ENCODE measurements at places on chromosomes 12 and 14.
A peak's percentile ranks its signal among the peaks of the same experiment; 100 is the strongest.

DNA sequence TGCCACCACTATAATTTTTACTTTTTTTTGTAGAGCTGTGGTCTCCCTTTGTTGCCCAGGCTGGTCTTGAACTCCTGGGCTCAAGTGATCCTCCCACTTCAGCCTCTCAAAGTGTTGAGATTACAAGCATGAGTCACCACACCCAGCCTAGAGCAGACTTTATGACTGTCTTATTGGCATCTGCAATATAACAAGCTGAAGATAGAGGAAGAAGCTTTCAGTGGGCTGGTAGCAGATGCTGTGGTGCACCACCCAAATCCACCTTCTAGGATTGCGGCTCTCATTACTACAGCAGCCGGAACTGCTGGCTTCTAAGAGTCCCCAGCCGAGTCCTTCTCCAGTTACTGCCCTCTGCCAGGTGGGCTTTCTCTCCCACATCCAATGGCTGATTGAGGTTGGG is 7.6 kb upstream of the STK38L start:
- no peak for DNase-seq

DNA sequence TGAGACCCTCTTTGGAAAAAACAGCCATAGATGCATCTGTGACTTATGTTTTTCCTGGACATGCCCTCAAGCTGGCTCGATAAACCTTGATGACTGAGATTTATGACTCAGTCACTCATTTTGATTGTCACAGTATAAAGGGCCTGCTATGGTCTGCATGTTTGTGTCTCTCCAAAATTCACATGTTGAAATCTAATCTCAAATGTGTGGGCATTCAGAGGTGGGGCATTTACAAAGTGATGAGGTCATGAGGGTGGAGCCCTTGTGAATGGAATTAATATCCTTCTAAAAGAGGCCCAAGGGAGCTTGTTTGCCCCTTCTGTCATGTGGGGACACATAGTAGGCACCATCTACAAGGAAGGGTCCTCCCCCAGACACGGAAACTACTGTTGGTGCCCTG is 372.9 kb downstream of the APAF1 start:
- no peak for DNase-seq

- DNase-seq: no peak
These were observed 28.8 kb upstream of the CEP83 start for GRCh38 chr12:94488463-94488862.

GRCh38 chr14:85463512-85463911 is 66.4 kb upstream of the FLRT2 start:
- DNase-seq: no peak

GRCh38 chr14:101116065-101116464 is 212.5 kb upstream of the RTL1 start:
- no peak for DNase-seq

DNA sequence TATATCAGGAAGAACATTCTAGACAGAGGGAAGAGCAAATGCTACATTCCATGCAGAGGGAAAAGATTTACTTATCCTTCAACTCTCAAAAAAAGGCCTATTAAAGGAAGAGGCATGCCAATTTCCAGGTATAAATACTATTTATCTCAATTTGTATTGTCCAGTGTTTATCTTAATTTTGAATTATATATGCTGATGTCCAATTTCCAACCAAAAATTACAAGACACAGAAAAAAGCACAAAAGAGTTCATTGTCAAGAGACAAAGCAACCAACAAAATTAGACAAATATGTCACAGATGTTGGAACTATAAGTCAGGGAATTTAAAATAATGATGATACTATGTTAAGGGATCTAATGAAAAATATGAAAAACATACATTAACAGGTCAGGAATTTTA is 286.6 kb upstream of the SFSWAP start:
- DNase-seq: no peak

DNA sequence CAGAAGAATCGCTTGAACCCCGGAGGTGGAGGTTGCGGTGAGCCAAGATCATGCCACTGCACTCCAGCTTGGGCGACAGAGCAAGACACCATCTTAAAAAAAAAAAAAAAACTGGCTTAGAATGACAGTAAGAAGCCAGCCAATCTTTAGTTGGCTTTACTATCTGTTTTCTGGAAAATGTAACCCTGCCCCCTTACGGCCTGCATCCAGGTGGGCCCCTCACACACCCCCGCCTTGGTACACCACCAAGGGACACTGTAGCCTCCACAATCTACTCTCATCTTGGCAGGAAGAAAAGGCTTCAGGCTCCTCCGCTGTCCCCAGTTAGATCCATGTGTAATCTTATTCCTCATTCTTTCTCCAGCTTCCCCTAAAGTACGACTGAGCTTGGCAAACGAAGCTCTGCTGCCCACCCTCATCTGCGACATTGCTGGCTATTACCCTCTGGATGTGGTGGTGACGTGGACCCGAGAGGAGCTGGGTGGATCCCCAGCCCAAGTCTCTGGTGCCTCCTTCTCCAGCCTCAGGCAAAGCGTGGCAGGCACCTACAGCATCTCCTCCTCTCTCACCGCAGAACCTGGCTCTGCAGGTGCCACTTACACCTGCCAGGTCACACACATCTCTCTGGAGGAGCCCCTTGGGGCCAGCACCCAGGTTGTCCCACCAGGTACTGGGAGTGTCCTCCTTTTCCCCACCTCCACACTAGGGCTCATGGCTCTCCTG is 6.6 kb downstream of the TAPBPL start:
- DNase-seq: no peak

GRCh38 chr14:96391293-96392118 is 422 bp upstream of the AK7 start:
- peak; percentile 78 for DNase-seq

- no peak for DNase-seq
These were observed 302.5 kb upstream of the AMIGO2 start for GRCh38 chr12:47382305-47382704.

DNA sequence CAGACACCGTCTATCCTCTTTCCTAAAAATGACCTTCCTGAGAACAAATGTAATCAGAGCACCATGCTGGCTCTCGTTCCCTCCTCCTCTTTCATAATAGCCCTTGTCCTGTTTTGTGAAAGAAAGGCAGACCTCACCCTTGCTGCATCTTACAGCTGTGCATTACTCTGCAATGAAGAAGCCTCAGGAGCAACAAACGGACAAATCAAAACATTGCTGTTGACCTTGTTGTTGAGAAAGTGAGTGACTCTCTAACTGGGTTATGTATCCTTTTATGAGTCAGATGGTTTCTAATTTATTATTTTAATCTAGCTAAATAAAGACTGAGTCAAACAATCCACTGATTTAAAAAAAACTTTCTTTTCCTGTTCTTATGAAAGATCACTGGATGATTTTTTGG is 180.9 kb downstream of the RPS29 start:
- no peak for DNase-seq

DNA sequence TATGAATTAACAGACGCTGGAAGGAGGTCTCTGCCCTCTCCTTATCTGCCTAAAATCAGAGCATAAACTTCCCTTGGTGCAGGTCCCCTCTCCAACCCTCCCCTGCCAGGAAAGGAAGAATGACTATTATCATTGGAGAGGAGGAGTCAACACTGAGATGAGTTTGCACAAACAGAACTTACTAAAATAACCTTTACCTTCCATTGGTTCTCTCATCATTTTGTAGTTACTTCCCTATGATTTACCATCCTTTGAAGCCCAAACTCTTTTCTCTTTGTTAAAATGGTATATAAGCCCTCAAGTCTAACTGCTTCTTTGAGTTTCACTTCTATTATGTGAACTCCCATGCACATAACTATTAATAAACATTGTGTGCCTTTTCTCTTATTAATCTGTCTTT is 64.2 kb upstream of the EEA1 start:
- no peak for DNase-seq

- no peak for DNase-seq
These were observed 42.8 kb downstream of the HNRNPC start for GRCh38 chr14:21226467-21226866.

GRCh38 chr12:14260011-14260993 is 105.2 kb upstream of the ATF7IP start:
- peak; percentile 53 for DNase-seq

DNA sequence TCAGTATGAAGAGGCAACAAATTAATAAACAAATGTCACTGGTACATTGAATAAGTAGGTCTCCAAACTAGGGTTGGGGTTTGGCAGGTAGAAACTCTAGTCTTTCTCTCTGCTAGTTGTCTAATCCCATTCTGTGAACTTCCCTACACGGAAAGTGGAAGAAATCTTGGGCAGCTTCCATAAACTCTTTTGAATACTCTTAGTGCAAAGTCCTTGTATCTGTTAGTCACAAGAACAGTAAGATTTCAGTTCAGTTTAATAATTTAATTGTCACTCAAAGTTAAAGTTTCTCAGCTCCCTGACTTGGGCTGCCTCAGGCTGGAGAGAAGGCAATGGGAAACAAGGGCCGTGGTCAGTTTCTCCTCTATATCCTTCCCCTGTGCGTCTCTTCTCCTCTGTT is 135.4 kb upstream of the MDM1 start:
- no peak for DNase-seq

DNA sequence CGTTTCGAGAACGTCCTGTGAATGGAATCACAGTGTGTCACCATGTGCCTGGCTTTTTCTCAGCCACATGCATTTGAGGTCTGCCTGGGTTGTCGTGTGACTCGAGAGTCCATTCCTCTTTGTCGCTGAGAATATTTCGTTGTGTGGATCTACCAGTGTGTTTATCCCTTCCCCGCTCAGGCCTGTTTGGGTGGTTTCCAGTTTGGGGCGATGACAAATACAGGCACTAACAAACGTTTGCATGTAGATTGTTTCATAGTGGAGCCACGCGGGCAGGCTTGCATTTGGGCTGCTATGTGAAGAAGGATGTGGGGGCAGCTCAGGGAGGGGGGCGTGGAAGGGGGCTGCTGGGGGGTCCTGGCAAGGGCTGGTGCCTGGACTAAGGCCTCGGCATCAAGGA is 14.1 kb downstream of the RIN3 start:
- no peak for DNase-seq

DNA sequence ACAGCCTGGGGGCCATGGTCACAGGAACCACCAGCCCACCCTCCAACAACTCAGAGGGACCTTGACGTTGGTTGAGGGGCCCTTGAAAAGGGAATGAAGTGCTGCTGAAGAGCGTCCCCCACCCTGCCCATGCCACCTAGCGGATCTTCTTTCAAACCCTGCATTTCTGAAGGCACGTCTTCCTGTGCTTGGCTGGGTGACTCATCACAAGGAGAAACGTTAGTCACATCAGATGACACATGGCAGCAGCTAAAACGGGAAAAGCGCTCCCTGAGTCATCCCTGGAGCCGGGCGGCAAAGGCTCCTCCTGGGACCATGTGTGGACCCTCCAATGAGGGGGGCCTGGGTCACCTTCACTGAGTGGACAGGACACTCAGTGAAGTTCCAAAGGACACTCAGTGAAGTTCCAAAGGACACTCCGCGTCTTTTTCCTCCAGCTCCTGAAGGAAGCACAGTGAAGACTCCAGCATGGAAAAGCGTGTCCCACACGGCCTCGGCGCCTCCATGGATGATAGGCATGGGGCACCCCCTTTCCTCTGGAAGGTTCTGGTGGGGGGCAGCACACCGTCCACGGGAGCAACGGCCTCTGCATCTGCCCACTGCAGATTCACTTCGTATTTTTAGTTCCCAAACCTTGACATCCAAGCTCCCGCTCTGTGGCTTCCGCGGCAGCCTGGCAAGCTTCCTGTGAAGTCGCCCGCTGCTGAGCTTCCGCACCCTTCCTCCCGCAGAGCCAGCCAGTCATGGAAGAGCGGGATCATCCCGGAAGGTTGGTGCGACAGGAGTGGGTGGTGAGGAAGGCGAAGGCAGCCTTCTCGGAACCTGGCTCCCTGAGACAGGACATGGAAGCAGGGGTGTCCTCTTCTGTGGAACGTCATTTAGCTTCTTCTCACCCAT is 383.4 kb downstream of the VRK1 start:
- DNase-seq: no peak

DNA sequence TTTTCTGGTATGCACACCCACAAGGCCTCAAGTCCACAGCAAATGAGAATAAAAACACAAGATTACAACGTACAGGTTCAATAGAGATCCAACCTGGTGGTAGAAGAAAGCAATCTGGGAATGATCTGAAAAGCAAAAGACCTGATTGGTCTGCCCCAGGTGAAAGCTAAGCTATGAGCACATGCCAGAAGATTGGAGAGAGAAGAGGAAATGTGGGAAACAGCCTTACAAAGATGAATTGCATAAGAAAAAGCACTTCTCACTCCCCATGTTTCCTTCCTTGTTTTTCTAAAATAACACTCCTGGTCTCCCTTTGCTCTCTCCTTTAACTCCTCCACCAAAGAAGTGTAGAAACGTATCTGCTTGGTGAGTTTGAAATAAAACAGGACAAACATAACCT is 77.3 kb upstream of the ANO6 start:
- DNase-seq: no peak

DNA sequence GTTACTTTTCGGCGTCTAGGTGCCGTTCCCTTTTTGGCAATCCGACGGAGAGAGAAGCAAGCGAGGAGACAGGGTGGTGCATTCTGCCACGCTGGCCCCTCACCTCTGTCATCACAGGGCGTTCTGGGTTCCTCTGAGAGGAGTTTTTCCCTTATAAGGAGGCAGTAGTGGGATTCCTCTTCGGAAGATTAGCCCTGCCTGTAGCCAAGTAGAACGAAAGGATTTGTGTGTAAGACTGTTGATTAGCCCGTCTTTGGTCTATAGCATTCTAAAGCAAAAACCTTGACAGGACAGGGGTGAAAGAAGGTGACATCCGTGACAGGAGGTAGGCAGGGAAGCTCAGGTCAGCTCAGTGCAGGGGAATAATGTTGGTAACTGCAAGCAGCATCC is 9.1 kb upstream of the NEMF start:
- DNase-seq: no peak

- DNase-seq: no peak
These were observed 50.7 kb downstream of the TPCN1 start for GRCh38 chr12:113271853-113272561.

GRCh38 chr14:32709027-32709426 is 229.7 kb upstream of the NPAS3 start:
- DNase-seq: no peak

DNA sequence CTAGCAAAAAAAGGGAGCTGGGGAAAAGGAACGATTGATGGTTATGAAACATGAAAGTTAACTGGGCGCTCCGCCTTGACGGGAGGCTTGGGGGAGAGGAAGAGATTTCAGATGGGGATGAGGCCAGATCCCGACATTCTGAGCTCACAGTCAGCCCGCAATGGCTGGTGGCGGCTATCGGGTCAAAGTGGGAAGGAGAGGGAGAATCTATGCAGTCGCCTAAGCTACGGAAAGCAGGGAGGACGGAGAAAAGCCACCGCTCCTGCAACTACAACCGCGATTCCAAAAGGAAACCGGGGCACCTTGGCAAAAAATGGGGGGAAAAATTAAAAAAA is 502 bp downstream of the MPHOSPH9 start:
- DNase-seq: no peak

DNA sequence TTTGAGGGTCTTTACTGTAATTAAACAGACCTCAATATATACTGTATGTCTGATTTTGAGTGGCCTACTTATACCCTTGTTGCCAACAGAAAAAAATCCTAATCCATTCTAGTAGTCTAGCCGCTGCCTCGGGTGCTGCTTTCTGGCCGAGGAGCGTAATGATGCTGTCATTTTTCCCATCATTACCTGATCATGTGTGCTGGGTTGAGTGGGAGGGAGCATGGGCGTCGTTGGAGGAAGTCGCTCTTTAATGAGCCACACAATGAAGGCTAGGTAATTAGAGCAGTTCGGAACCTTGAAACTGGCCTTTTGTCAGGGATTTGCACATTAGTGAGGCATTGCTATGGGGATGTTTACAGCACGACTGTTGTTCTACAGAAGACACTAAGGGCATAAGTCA is 76.1 kb upstream of the RFX4 start:
- no peak for DNase-seq

GRCh38 chr12:79658221-79658620 is 32.5 kb downstream of the PAWR start:
- DNase-seq: no peak
